ENCODE measurements at places on chromosomes 4 and X.

GRCh38 chr4:151721466-151721865 lies 39.3 kb downstream of the GATB start:
- peak; percentile 70 for DNase-seq

- DNase-seq, result no peak
Observed at GRCh38 chr4:3612281-3612680, 80.1 kb upstream of the LRPAP1 start.

- no peak for DNase-seq
Observed at GRCh38 chr4:66052426-66052825, 382.1 kb upstream of the EPHA5 start.

DNA sequence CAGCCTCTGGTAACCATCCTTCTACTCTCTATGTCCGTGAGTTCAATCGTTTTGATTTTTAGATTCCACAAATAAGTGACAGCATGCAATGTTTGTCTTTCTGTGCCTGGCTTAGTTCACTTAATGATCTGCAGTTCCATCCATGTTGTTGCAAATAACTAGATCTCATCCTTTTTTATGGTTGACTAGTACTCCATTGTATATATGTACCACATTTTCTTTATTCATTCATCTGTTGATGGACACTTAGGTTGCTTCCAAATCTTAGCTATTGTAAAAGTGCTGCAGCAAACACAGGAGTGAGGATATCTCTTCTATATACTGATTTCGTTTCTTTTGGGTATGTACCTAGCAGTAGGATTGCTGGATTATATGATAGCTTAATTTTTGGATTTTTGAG lies 140.9 kb downstream of the MID1 start:
- no peak for DNase-seq

GRCh38 chr4:105430811-105431210 lies 43.1 kb downstream of the PPA2 start:
- DNase-seq, result no peak

DNA sequence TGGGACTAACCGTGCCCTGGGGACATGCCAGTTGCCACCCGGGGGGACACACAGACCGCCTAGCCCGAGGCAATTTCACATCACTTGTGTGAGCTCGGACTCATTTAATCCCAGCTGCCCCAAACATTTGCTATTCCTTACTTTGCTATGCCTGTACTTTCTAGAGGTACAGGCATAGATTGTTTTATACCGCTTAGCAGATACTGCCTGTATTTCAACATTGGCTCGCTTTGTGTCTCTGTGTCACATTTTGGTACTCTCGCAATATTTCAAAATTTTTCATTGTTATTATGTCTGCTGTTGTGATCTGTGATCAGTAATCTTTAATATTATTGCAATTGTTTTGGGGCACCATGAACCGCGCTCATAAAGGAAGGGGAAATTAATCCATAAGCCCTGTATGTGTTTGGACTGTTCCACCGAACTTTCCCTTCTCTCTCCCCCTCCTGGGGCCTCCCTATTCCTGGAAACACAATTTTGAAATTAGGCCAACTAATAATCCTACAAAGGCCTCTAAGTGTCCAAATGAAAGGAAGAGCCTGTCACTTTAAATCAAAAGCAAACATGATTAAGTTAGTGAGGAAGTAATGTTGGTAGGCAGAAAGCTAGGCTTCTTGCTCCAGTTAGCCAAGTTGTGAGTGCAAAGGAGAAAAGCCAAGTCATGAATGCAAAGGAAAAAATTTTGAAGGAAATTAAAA lies 568 bp upstream of the CASP6 start:
- DNase-seq, result no peak

DNA sequence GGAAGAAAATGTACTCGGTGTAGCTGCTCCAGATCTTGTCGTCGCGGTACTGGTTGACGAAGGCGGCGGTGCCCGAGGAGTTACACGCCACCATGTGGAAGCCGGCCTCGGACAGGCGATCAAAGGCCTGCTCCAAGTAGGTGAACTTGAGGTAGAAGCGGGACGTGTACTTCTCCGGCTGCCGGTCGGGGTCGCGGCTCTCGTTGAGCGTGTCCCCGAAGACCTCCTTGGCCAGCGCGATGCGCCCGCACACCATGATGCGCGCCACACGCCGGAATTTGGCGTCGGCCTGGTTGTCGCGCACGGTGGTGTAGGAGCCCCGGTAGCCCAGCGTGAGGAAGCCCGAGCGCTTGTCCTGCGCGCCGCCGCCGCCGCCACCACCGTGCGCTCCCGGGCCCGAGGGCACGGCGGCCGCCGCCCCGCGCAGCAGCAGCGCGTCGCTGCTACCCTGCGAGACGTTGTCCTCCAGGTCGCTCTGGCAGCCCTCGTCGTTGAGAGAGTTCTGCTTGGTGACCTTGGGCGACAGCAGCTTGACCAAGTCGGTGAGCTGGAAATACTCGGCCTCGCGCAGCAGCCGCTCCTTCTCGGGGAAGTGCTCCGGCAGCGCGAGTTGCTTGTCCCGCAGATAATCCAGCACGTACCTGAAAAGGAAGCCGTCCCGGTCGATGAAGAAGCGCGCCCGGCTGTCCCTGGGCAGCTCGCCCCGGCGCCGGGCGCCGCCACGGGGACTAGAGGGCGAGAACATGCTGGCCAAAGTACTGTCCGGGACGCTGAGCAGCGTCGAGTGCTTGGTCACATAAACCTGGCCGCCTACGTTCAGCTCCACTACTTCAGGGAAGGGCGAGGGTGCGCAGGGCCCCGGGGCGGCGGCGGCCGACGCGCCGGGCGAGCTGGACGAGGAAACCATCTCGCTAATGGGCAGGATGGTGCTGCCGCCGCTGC lies 775 bp downstream of the KCTD8 start:
- DNase-seq, result no peak

DNA sequence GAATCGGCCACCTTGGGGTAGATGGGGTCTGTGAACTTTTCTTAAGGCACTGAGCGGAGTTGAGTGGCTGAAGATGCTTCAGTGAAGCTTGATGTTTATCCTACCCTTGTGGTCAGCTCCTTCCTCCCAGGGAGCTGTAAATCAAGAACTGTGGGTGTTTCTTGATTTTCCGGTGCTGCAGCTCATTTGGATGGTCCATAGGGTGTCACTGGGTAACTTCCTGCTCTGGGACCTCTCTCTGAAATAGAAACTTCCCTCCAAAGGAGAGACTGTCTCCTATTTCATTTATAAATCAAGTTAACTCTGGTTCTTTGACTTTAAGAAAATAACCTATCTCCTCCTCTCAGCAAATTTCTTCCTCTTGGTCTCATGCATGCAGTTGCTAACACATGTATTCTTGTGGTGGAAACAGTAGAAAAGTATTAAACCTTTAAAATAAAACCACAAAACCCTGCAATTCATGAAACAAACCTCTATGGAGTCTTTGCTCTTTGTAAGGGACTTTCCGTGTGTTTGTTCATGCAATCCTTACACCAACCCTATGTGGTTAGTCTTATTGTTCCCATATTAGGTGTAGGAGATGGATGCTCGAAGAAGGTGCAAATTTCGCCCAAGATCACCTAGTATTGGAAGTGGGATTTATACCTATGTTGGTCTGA lies 110.3 kb downstream of the SHROOM3 start:
- DNase-seq, result no peak

- DNase-seq, result no peak
Observed at GRCh38 chr4:1154126-1154522, 18.3 kb downstream of the SPON2 start.

- DNase-seq, result peak; percentile 29
Observed at GRCh38 chr4:147590249-147590920, 26.8 kb upstream of the TMEM184C start.

- no peak for DNase-seq
Observed at GRCh38 chr4:189202869-189203271, 737.8 kb upstream of the FRG1 start.

DNA sequence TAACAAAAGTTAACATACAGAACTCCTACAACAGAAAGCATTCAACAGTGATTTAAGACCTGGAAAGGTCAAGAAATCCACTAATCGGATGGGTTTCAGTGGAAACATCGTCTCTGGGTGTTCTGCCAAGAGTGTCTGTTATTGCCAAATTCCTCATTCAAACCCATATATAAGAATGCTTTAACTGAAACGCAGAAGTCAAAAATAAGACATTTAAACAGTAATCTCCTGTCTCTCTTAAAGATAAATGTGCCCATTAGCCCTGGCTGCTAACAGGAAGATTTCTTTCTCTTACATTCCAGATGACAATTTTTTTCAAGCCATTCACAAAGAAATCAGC lies 31.5 kb downstream of the DCTD start:
- no peak for DNase-seq

- no peak for DNase-seq
Observed at GRCh38 chr4:52837716-52838558, 24.2 kb upstream of the RASL11B start.

- DNase-seq, result no peak
Observed at GRCh38 chrX:21885568-21885967, 29.8 kb downstream of the YY2 start.

DNA sequence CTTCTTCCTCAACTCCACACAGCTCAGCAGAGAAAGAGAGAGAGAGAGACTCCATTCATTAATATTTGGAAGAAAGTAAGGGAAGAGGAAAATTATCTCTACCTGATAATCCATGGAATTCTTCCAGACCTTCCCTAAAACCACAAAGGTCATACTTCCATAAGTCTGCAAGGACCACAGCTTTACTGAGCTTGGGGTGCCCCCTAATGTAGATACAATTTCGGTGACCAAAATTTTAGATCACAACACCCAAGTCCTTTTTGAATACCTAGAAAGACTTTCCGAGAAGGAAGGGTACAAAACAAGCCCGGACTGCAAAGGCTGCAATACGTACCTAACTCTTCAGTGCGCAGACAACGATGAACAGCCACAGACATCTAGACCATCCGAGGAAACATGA lies 523.9 kb downstream of the GLUD2 start:
- no peak for DNase-seq

GRCh38 chr4:8112036-8112576 lies 46.5 kb downstream of the ABLIM2 start:
- peak; percentile 14 for DNase-seq

DNA sequence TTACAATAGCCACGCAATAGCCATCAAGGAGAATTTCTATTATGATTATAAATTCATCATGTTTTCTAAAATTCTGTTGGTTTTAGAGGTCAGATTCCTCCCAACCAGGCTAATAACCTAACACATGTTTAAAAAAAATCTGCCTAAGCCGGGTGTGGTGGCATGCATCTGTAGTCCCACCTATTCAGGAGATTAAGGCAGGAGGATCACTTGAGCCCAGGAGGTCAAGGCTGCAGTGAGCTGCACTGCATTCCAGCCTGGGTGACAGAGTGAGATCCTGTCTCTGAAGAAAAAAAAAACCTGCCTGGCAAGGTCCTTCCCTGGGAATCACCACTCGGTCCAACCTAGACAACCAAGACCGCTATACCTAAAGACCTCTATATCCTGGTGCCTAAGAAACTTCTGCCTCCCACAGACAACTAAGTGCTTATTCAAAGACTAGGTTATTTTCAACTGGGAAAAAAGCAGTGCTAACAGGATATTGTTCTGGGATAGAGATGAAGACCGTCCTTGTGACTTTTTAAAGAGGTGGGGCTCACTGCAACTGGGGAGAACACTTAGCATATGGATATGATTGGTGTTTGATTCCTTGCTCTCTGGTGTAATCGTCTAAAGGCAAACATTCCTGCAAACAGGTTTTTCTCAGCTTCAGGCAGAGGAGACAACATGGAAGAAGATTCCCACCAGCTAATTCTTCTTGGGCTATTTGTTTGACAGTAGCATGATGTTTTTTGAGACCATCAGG lies 18.2 kb downstream of the ATP1B4 start:
- no peak for DNase-seq

- no peak for DNase-seq
Observed at GRCh38 chrX:24147165-24147564, 2.4 kb upstream of the ZFX start.

DNA sequence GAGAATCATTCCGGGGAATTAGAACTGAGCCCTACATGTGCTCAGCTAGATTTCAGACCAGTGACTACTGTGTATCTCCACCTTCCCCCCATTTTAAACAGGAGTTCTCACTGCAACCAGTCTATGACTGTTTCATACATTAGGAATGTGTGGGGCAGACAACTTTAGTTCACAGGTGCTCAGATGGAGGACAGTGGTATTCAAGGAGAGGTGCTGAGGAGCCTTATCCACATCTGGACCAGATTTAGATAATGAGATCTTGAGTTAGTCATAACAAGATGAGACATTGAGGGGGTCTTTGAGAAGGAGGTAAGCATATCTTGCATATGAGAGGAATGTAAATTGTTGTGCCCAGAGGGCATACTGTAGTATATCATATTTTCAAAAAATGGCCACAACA lies 32.8 kb upstream of the RELL1 start:
- no peak for DNase-seq

GRCh38 chrX:725971-726370 lies 95.4 kb downstream of the SHOX start:
- DNase-seq, result no peak

DNA sequence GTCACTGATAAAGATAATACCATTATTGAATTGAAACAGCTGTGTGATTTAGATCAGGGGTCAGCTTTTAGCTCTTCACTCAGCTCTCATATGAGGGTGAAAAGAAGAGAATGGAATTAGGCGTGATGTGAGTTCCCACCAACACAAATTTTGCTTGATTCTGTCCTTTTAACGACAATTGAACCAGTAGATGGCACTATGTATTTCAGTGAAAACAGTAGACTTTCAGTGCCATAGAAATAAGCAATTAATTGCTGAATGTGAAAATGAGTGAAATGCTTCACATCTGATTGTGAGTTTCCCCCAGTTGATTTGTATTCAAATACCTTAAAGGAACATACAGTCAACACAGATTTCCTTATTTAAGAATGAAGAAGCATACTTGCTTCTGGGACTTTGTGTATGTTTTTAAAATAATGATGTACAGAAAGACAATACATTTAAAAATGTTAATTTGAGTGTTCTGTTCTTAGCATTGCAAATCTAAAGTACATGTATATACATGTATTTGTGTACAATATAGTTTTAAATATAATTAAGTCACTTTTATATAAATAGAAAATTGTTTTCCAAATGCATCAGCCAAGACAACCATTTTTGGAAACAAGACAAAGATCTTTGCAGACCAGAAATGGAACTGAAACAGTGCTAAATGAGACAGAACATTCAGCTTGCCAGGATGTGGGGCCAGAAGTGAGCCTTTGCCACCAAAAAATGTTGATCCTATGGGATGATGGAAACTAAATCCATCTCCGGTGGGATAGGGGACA lies 178.8 kb downstream of the SNCA start:
- no peak for DNase-seq

- DNase-seq, result no peak
Observed at GRCh38 chr4:131531087-131531486, 1618.0 kb upstream of the PCDH10 start.

- DNase-seq, result no peak
Observed at GRCh38 chr4:154414796-154415195, 76.8 kb downstream of the DCHS2 start.

GRCh38 chrX:119605464-119606279 lies 552 bp downstream of the NKRF start:
- DNase-seq, result peak; percentile 11

DNA sequence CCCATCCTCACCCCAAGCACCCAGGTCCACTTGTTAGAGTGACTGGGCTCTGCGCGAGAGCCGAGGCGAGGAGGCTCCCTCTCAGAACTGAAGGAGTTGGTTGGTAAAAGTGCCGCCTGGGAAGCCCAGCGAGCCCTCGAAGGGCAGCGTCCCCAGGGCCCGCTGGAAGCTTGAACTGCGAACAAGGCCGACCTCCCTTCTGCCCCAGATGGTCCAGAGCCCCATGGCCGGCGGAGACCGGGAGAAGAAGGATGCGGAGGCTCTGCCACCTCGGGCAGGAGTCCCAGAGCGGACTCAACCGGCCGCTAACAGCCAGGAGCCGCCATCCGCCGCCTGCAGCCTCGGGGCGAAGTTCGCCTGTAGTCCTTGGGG lies 116.3 kb upstream of the TEX13C start:
- no peak for DNase-seq

- DNase-seq, result no peak
Observed at GRCh38 chr4:14994242-14994641, 8.0 kb upstream of the CPEB2 start.

Measured in NCI-H345 (cell line).